Retinal pigment epithelial cell (primary cell): ENCODE measurements at places on chromosomes 12 and 14.

- no peak for DNase-seq
Measured at GRCh38 chr12:98803468-98804209, 158.5 kb downstream of the APAF1 start.

DNA sequence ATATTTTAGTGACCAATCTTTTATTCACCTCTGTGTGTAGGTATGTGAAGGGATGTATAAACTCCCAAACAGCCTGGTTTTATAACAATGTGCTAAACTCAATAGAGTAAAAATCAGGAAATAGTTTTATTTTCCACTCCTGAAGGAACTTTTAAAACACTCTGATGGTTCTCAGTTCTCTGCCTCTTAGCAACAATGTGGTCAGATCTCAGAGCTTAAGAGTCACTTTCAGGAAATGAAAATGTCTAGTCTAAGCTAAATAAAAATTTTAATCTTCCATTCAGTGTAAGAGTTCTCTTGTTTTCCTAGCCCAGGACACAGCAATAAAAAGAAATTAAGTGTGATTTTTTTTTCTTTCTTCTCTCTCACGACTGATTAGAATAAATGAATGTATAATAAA lies 718.0 kb downstream of the C12orf50 start:
- no peak for DNase-seq

DNA sequence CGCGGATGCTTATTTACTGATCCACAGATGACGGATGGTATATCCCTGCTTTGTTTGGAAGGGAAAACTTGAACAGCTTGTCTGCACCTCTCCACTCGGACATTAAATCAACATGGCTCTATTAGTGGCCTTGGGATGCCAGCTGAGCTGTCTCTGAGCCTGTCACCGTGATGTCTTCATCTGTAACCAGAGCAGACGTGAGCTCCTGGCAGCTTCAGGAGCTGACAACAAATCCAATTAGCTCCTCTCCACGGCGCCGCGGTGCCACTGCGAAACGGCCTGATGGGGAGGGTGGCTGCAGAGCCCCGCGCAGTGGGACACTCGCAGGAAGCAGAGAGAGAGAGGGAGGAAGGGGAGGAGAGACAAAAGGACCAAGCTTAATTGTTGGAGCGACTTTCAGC lies 112.3 kb downstream of the PAPOLA start:
- DNase-seq: no peak

DNA sequence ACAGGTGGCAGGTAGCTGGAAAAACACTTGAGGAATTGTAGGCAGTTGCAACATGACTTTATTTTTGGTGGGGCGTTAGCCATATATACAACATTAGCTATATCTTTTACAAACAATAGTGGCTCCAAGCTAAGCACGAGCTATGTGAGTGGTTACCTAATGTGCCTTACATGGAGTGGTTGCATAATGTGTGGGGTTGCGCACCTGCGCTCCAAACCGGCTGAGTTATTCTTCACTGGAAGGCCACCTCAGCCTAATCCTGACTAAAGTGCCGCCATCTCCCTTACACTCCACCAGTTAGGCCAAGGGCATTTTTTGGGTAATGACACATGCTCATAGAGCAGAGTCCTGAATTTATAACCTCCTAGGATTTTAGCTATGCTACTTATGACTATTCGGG lies 31.8 kb upstream of the G2E3 start:
- no peak for DNase-seq

- no peak for DNase-seq
Measured at GRCh38 chr14:24605435-24606190, 3.9 kb downstream of the GZMH start.

DNA sequence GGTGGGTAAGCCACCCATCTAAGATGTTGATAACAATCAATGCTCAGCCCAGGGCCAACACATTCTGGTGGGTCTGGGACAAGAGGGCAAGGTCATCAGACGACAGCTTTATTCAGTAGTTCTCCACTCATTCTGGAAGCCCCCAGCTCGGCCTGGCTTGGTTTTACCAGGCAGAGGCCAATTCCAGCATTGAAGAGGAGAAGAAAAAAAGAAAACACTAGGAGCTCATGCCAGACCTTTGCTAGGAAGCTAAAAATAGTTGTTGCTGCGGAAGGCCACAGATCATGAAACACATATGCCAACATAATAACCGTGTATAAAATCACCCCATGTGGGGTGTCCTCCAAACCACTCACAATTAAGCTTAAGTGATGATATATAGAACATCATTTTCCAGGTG lies 44.4 kb downstream of the CCDC60 start:
- DNase-seq: no peak

GRCh38 chr12:114163771-114164170 lies 197.6 kb upstream of the RBM19 start:
- DNase-seq: no peak

DNA sequence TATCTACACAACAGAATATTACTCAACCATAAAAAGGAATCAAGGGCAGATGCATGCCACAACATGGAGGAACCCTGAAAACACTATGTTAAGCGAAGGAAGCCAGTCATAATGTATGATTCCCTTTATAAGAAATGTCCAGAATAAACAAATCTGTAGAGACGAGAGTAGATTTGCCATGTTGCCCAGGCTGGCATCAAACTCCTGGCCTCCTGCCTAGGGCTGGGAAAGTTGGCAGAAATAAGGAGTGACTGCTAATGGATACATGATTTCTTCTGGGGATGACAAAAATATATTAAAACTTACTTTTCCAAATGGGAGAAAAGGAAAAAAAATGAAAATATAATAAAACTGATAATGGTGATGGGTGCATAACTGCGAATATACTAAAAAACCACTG lies 10.9 kb downstream of the CLIP1 start:
- DNase-seq: no peak

- DNase-seq: peak; percentile 81
Measured at GRCh38 chr14:68757618-68758081, 35.2 kb downstream of the ZFP36L1 start.

GRCh38 chr12:29726321-29726692 lies 57.4 kb downstream of the TMTC1 start:
- DNase-seq: no peak

GRCh38 chr14:61288720-61289119 lies 7.6 kb upstream of the TMEM30B start:
- no peak for DNase-seq

GRCh38 chr12:106193394-106194215 lies 54.2 kb downstream of the CKAP4 start:
- no peak for DNase-seq

DNA sequence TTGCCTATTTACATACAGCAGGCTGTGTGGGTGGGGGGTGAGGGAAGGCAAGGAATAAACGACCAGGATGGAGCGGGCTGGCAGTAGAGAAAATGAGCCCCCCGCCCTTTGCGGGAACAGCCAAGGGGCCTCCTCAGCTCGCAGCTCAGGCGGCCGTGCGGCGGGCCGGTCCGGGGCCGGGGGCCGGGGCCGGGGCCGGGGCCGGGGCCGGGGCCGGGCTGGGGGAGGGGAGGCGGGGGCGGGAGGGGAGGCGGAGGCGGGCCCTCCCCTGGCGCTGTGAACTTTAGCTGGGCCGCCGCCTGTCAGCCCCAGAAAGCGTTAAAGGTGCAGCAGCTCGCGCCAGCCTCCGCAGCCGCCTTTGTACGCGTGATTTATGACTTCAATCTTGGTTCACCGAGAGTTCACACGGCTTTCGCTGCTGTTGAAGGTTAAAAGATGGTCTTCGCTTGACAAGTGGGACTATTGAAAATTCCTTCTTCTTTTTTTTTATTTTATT lies 28.8 kb downstream of the HOXC4 start:
- DNase-seq: peak; percentile 4

GRCh38 chr12:88207921-88208620 lies 66.0 kb downstream of the TMTC3 start:
- DNase-seq: no peak

- DNase-seq: no peak
Measured at GRCh38 chr12:116490471-116490870, 68.7 kb upstream of the MAP1LC3B2 start.

GRCh38 chr14:32078858-32079216 lies 1.7 kb downstream of the ARHGAP5 start:
- DNase-seq: no peak

- no peak for DNase-seq
Measured at GRCh38 chr12:68451261-68452077, 119.3 kb upstream of the MDM1 start.

GRCh38 chr14:81710232-81710845 lies 176.7 kb upstream of the SEL1L start:
- no peak for DNase-seq

DNA sequence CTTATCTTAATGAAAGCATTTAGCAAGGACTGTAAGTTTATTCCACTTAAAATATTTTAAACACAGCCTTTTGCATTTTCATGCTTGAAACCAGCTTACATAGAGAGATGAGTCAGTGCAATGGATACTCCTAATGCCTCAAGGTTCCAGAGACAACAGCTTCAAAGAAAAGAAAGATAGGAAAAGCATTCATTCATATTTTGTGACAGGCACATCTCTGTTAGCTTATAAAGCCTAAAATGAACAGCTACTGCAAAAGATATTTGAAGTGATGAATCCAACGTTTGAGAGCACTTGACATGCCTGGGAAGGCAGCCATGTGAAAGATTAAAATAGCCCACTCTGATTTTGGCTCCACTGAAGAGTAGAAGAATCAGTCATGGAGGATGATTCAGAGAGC lies 814.5 kb downstream of the RPS29 start:
- DNase-seq: no peak

DNA sequence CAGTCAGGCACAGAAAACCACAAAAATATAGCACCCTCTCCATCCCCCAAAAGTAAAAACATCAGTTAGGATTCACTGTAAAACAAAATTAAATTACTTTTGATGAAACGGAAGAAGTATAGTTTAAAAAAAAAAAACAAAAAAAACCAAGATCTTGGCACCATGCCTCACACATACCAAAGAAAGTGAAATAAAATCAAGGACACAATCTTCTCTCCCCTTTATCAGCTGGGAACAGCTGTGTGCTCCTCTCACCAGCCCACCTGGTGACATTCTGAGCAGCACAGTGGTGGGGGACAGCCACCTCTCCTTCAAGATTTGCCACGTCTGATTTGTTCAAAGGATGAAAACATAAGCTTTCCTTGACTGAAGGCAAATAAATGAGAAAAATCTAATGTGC lies 55.5 kb downstream of the ESR2 start:
- no peak for DNase-seq

- no peak for DNase-seq
Measured at GRCh38 chr14:89245802-89246201, 171.2 kb downstream of the FOXN3 start.

- no peak for DNase-seq
Measured at GRCh38 chr14:34781242-34781641, 66.8 kb upstream of the CFL2 start.

DNA sequence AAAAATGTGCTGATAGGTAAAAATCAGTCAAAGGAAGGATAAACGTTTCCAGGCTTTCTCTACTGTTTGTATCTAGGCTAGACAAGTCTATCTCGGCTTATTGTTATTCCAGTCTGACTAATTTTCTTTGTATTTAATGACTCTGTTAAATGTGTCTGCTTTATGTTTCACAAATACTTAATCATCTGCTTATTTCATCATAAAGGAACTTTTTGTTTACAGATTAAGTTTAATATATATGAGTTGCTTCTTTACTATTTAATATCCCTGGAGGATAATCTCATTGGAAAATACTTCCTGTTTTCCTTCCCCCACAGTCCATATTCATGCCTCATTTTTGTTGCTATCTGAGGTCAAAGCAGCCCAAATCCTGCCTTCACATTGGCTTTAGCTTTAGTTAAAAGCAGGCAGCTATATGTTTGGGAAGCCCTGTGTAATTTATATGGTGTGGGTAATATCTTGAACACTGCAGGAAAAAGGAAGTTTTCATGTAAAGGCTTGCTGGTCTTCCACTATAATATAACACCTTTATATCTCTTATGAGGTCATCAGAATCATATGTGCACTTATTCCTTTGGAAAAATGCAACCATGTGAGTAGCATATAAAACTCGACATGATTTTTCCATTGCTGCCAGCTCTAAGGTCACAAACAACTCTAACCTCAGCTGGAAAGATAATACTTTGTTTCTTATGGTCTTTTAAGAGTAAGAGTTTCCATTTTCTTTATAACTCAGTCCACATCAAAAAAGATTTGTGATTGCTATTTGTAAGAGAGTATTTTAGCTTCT lies 76.8 kb downstream of the ALX1 start:
- DNase-seq: no peak

- peak; percentile 81 for DNase-seq
Measured at GRCh38 chr14:68598621-68599447, 194.0 kb downstream of the ZFP36L1 start.

DNA sequence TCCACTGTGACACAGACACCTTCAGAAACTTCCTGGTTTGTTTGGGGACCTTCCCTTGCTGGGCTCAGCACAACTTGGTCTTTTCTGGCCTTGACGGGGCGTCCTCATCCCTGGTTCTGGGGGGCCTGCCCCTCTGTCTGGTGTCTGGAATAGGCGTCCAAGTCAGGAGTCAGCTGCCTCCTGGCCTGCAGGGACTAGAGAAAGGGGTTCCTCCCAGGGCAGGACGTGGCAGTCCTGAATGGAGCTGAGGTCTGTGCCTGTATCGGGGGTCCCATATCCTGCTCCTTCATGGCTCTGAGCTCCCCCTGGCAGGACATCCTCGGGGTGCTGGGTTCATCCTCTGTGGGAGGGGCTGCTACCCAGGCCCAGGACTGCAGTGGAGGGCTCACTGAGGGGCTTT lies 384.0 kb downstream of the TMEM121 start:
- DNase-seq: no peak

DNA sequence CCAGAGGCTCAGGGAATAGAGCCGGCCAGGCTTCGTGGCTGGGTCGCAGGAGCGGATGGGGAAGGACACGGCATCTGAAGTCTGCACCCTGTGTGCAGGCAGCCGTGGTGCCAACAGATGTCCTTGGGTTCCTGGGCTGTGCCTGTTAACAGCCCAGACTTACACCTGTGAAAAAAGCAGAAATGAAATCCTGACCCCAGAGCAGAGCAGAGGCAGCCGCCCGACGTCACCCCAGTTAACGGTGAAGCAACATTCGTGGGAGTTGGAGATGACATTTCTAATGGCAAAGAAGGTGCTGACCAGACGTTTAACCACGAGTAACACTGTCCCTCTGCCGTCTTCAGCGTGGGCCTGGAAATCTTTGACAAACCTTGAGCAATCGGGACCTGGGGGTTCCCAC lies 200.3 kb upstream of the DIO3 start:
- no peak for DNase-seq

GRCh38 chr14:92654239-92654901 lies 94.1 kb downstream of the LGMN start:
- no peak for DNase-seq

DNA sequence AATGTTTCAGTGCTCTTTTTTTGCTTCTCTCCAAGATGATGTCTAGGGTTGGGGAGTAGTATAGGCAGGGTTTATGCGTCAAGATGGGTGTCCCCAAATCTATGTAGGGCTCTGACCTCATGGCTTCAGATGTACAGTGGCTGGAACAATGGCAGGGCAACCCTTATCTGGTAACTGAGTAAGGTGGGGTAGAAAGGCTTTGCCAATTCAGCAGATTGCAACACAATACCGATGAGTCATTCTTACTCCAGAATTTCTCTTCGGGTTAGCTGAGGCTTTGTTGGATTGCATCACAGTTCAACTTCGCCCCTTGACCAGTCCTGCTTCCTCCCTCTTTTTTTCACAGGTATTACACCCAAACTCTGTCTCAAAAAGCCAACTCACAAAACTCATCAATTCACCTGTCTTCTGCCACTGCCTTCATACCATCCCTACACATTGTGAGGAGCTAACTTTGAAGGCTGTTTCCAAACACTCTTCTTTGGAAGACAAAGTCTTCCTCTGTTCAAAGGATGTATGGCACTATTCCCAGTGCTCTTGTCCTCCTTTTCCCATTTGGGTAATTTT lies 190.2 kb upstream of the CNOT2 start:
- DNase-seq: peak; percentile 52
